Astrocyte (in vitro differentiated cells and primary cell): ENCODE measurements at places on chromosomes 5 and 9.

DNA sequence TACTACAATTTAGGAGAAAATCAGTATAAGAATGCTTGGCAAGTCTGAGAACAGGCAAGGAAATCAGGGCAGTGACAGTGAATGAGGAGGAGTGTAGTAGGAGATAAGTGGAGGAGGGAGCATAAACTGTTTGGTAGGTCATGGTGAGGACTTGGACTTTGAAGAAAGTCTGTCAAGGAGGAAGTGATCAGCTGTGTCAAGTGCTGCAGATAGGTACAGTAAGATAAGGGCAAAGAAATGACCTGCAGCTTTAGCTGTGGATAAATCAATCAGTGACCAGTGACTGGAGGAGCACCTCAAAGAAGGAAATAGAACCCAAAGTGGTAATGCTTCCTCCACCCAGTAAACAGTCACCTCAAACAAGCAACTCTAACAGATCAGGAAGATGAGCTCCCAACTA, 106.3 kb downstream of the RAPGEF6 start:
- no peak for DNase-seq

GRCh38 chr5:173808079-173808808, 79.9 kb upstream of the CPEB4 start:
- DNase-seq, result no peak

DNA sequence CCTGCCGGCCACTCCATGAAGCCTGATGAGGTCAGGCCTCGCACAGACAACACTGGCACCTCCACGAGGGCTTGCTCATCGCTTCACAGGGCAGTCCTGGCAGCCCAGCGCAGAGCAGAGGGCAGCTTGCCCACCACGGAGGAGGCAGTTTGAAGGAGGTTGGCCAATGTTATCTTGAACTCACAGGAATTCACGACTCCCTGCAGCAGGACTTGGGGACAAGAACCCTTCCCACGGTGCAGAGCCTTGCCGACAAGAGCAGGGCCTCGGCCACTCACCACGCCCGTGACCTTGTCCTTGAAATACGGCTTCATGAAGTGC, 5.0 kb downstream of the SNAPC4 start:
- DNase-seq, result no peak

- no peak for DNase-seq
Observed at GRCh38 chr5:6484446-6484845, 35.8 kb downstream of the UBE2QL1 start.

GRCh38 chr5:61701877-61702602, 370.0 kb downstream of the ZSWIM6 start:
- DNase-seq, result no peak

- no peak for DNase-seq
Observed at GRCh38 chr9:101309139-101309538, 75.7 kb downstream of the BAAT start.
